ENCODE measurements at places on chromosomes 6 and 20.

DNA sequence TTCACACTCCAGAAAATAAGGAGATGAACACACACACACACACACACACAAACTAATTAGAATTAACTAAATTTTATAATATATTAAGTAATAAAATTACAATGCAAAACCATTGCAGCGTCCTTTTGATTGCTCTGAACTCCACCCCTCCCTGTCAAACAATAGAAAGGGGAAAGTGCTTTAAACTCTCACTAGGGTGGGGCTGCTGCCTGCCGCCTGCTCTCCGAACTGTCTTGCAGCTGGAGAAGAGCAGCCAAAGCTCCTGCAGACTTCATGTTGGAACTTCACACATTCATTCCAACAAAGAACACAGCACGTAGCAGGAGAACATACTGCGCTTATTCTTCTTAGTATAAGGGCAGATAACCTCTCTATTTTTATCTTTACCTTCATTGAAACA lies 83.2 kb downstream of the GCLC start:
- no peak for DNase-seq

GRCh38 chr6:150662814-150663213 lies 63.1 kb downstream of the PLEKHG1 start:
- no peak for DNase-seq

GRCh38 chr6:101163611-101164010 lies 229.9 kb upstream of the GRIK2 start:
- no peak for DNase-seq

- DNase-seq = no peak
These were observed 132.6 kb downstream of the BANF2 start for GRCh38 chr20:17832236-17832915.
